ENCODE measurements at places on chromosomes 16 and 17. TPM values are rescaled to one million over a fixed set of nuclear protein-coding genes. Genes with fewer than 3 reads are reported as not detected.

The ZG16 gene
- not detected for total RNA-seq

The KRT31 gene
- not detected for total RNA-seq

The PCGF2 gene
- total RNA-seq, result 29.3 TPM

The EXOC3L1 gene
- 2.8 TPM for total RNA-seq

The TCAP gene
- total RNA-seq, result 4,725 TPM

The CACNG1 gene
- not detected for total RNA-seq

The ZNF469 gene
- total RNA-seq, result 1.5 TPM

The CMC2 gene
- 112 TPM for total RNA-seq

The NPIPB2 gene
- total RNA-seq, result 1.9 TPM

The NPIPA8 gene
- 0.46 TPM for total RNA-seq

The ITGAX gene
- total RNA-seq, result 5.9 TPM

The CD300LF gene
- total RNA-seq, result 0.46 TPM

The SLC13A2 gene
- total RNA-seq, result not detected
